ENCODE measurements at places on chromosomes 11 and 22. TPM values are rescaled to one million over a fixed set of nuclear protein-coding genes. Genes with fewer than 3 reads are reported as not detected.

WT1 gene
- 0.13 TPM for total RNA-seq

NUDT22 gene
- 50.6 TPM for total RNA-seq

PAX6 gene
- not detected for total RNA-seq

THY1 gene
- 130 TPM for total RNA-seq

NEFH gene
- 0.58 TPM for total RNA-seq

MUC5B gene
- 0.06 TPM for total RNA-seq

C11orf86 gene
- total RNA-seq: not detected

MPZL3 gene
- 13.2 TPM for total RNA-seq

SEC14L2 gene
- total RNA-seq: 9.2 TPM

Data from left lung (tissue), 14 donors.